ENCODE measurements at places on chromosomes 7 and 10. TPM values are rescaled to one million over a fixed set of nuclear protein-coding genes. Genes with fewer than 3 reads are reported as not detected.

Gene GRB10
- 14.1 TPM for total RNA-seq

Gene LDB3
- total RNA-seq: 0.51 TPM

Gene IPMK
- 3.5 TPM for total RNA-seq

Gene ABCC2
- 0.94 TPM for total RNA-seq

Gene KIAA1549
- 10.9 TPM for total RNA-seq

Gene MMRN2
- 0.57 TPM for total RNA-seq

Gene FFAR4
- not detected for total RNA-seq

Gene R3HCC1L
- 8.1 TPM for total RNA-seq

Gene EZH2
- 20.1 TPM for total RNA-seq

Gene ENO4
- not detected for total RNA-seq

Gene CCDC7
- total RNA-seq: 3.1 TPM

Gene ELOVL3
- not detected for total RNA-seq

Gene ITGB1
- 1,672 TPM for total RNA-seq

Gene CDH23
- 0.02 TPM for total RNA-seq

Gene SORCS3
- total RNA-seq: not detected

Gene CHST3
- 45.9 TPM for total RNA-seq

Gene PDE1C
- total RNA-seq: 0.27 TPM

Gene GHRHR
- total RNA-seq: not detected

Gene TEX36
- not detected for total RNA-seq

Gene KRIT1
- 27.7 TPM for total RNA-seq

Gene HACD1
- 84.6 TPM for total RNA-seq

Gene DLX5
- not detected for total RNA-seq

Gene EMX2
- total RNA-seq: not detected

Gene CALHM3
- total RNA-seq: not detected

Gene LRIT1
- total RNA-seq: not detected

Gene C7orf33
- total RNA-seq: not detected

Gene GIMAP4
- not detected for total RNA-seq

Gene ZPBP
- not detected for total RNA-seq

Gene JCAD
- 29.5 TPM for total RNA-seq

Gene HTRA1
- total RNA-seq: 52.6 TPM

Gene OR2A5
- not detected for total RNA-seq

Gene IL6
- 30.2 TPM for total RNA-seq

Gene PAPSS2
- total RNA-seq: 474 TPM

Gene FGFR2
- not detected for total RNA-seq

Gene TAS2R41
- not detected for total RNA-seq

Gene STAMBPL1
- total RNA-seq: 44.8 TPM

Gene CFAP46
- 1.3 TPM for total RNA-seq

Gene MUC3A
- not detected for total RNA-seq

Gene MUC12
- total RNA-seq: 1.3 TPM

Gene CCDC136
- total RNA-seq: 8.2 TPM

Gene PDE6C
- total RNA-seq: not detected

Gene SPDYE5
- total RNA-seq: not detected

Gene MSRB2
- 31.3 TPM for total RNA-seq

Gene ZNF107
- total RNA-seq: 2.5 TPM

Gene SHTN1
- total RNA-seq: 2.9 TPM

Gene ZNF467
- total RNA-seq: 1.8 TPM

Gene MYOZ1
- 2.1 TPM for total RNA-seq

Gene CYP26C1
- 0.22 TPM for total RNA-seq

Gene PPP1R3C
- total RNA-seq: 70.3 TPM

Gene HABP2
- total RNA-seq: not detected

Gene APBB1IP
- 36.1 TPM for total RNA-seq

Gene NOBOX
- total RNA-seq: not detected

Gene MYH16
- total RNA-seq: not detected

Gene HOXA1
- 0.37 TPM for total RNA-seq

Measured in HFFc6 (cell line).